AG04450 (cell line): ENCODE measurements at places on chromosomes 7 and 10.

GRCh38 chr7:98548971-98549370 lies 68.1 kb upstream of the NPTX2 start:
- DNase-seq = no peak

GRCh38 chr7:132757783-132758182 lies 181.5 kb upstream of the PLXNA4 start:
- DNase-seq = no peak

- DNase-seq = no peak
Measured at GRCh38 chr7:127973832-127974231, 57.4 kb downstream of the LRRC4 start.

DNA sequence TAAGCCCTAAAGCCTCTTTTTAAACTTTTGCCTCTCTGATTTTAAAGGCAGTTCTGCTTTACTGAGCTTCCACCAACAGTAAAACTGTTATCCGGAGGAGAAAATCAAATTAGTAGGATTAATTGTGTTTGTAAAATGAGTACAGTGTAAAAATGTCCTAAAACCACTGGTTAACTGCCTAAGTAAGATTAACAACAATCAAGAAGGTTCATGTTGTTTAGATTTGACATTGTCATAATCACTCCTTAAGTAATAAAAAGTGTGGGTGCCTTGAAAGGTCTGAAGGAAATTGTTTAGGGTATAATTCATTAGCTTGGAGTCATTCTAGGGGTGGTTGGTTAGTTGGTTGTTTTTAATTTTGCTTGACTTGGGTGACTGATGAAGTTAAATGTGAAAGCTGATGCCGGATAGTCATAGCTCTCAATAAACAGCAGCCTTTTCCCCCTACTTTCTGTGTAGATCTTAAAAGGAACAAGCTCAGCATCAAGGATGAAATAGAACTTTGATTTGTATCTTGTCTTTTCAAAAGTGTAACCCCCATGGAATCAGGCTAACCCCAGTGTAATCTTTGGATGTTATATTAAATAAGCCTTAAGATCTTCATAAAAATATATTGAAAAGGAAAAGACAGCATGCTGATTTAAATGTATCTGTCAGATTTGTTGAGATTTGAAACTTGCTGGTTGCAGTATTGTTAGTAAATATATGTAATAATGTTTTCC lies 148.3 kb downstream of the ARID5B start:
- no peak for DNase-seq

GRCh38 chr10:43336641-43337318 lies 34.7 kb upstream of the FXYD4 start:
- no peak for DNase-seq

GRCh38 chr10:26310361-26310760 lies 93.8 kb downstream of the GAD2 start:
- no peak for DNase-seq

- no peak for DNase-seq
Measured at GRCh38 chr7:73521636-73522104, 423 bp downstream of the BAZ1B start.

DNA sequence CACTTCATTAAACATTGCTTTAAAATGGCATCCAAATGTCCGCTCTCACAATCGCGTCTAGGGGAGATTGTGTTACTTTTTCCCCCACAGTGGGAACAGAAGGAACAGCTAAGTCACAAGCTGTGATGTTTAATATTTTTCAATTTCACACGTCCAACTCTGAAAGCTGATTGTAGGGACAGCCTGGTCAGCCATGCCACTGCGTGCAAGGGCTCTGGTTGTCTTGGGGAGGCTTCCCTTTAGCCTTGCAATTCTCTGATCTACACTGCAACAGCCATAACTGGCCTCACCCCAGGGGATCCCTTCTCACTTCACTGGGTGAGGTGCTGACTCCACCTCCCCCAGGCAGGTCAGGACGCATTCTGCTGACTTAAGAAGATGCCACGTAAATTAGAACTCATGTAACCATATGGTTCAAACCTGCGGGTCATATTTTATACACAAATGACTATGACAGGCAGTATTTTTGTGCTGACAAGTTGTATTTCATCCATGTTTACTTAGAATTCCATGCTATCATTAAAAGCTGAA lies 425.2 kb upstream of the NFE2L3 start:
- no peak for DNase-seq

- DNase-seq = no peak
Measured at GRCh38 chr10:92832998-92833650, 15.2 kb upstream of the EXOC6 start.

DNA sequence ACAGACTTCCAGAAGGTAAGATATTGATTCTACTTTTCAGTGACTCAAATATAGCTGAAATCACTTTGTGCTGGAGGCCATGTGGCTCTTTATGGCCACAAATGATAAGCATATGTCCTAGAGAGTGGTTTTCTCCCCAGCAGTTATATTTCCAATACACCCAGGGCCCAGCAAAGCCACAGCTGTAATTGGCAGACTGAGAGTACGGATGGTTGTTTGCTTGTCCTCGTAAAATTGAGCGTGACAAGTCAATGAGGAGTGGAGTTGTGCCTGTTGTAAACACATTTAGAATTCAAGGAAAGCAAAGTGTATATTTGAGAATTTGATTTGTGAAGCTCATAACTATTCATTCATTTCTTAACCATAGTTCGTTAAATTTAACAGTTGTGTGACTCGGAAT lies 201.8 kb downstream of the LHFPL3 start:
- DNase-seq = no peak

DNA sequence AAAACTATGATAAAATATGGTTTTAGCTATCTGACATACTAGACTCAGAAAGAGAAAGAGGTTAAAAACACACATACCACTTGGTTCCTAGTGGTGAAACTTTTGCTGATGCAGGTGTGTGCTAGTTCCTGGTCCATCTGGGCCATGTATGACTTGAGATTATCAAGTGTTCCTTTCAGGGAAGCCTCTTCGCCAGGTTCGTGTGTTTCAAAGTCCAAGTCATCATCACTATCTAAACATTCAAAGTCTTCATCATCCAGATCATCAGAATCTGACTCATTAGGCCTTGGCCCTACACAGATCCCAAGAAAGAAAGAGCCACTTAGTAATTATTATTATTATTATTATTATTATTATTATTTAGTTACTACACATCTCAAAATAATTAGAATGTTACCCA lies 26.4 kb downstream of the NUDT13 start:
- DNase-seq = no peak

DNA sequence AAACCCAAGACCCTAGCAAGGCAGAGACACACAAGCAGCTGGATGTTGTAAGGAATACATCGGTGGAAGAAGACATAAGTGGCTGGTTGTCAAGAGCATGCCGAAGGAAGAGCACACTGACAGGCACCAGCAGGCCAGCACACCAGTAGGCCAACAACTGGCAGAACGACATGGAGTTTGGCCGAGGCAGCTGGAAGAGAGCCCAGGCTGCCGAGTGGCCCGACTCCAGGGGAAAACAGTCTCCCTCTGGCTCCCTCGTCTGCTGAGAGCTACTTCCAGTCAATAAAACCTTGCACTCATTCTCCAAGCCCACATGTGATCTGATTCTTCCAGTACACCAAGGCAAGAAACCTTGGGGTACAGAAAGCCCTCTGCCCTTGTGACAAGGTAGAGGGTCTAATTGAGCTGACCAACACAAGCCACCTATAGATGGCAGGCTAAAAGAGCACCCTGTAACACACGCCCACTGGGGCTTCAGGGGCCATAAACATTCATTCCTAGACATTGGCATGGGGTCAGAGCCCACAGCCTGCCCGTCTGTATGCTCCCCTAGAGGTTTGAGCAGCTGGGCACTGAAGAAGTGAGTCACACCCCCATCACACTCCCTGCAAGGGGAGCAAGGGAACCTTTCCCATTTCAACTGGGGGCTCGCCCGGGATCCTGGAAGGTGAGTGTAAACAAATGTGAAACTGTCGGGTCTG lies 14.7 kb upstream of the TNS3 start:
- no peak for DNase-seq

DNA sequence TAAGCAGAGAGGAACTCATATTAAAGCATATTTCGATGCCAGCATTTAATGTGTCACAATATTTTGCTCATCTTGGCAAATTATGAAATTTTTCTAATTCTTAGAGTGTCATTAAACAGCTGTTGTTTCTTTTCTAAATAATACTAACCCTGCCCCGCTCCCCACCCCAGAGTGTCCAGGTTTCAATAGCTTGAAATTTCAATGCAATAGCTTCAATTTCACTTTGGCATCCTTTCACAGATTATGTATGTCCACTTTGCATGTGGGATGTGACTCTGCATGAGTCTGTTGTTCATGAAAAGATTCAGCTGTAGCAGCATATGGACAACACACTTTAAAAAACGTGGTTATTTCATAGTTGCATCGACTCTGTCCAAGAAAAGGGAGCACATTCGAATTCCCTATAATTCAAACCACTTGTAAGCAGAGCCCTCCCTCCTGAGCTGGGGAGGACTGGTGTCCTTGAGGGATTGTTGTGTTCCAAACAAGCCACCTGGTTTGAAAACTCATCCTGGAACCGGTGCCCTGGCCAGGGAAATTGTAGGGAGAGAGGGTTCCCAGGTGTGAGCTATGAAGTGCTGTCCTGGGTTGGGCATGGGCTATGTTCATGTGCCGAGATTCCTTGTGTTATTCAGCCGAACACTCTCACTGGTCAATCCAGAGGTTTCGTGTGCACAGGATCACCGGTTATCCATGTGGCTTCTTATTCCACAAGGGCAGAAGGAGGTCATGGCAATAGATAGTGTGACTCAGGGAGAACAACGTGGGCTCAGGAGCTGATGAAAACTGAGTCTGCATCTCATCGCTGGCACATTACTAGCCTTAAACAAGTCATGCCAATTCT lies 64.6 kb upstream of the CREB5 start:
- DNase-seq = peak; percentile 55

GRCh38 chr10:24408365-24408764 lies 199.4 kb downstream of the KIAA1217 start:
- DNase-seq = no peak

GRCh38 chr7:69696054-69696591 lies 97.8 kb downstream of the AUTS2 start:
- DNase-seq = no peak

DNA sequence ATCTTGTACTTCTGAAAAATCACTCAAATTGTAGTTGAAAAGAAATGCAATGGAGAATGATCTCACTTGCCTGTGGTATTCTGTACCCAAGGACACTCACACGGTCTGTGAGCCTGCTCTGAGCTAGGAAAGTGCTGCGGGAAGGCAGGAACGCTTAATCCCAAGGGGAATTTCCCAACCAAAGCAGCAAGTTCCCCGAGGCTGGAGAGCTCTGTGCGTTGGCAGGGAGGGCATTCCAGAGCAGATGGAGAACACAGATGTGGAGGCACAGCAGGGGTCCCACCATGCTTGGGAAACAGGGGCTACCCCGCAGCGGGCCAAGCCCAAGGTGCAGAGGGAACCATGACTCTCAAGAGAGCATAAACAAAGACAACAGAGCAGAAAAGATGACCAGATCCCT lies 13.6 kb downstream of the SVIL start:
- DNase-seq = no peak

DNA sequence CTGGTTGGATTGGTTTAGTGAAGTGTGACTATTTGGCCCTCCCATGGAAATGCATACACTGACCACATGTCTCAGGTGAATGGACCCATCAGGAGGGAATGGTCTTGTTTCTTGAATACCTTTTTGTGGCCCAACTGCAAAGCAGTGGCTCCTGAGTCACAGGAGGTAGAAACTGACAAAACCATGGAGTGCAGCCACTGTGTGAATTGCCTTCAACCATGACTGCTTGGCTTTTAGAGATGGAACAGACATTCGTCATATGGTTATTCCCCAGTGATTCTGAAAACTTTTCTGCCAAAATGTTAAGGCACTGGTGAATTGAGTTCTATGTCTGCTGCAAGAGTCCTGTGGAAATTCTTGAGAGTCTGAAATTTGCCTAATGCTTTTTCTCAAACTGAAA lies 64.7 kb downstream of the CDK14 start:
- DNase-seq = no peak

- DNase-seq = no peak
Measured at GRCh38 chr10:99673492-99673891, 14.2 kb downstream of the ENTPD7 start.

DNA sequence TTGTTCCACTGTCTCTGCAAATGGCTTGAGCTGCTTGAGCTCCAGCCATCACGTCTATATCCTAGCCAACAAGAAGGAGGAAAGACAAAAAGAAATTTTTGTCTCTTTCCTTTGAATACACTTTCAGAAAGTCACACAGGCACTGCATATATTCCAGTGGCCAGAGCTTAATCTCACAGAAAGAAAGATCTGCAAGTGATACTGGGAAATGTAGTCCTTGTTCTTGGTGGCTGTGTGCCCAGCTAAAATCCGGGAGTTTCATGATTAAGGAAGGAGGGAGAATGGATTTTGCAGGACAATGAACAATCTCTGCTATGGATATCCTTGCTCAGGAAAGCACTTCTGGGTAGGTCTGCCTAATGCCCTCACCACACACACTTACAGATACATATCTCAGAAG lies 19.5 kb upstream of the DLG5 start:
- no peak for DNase-seq

DNA sequence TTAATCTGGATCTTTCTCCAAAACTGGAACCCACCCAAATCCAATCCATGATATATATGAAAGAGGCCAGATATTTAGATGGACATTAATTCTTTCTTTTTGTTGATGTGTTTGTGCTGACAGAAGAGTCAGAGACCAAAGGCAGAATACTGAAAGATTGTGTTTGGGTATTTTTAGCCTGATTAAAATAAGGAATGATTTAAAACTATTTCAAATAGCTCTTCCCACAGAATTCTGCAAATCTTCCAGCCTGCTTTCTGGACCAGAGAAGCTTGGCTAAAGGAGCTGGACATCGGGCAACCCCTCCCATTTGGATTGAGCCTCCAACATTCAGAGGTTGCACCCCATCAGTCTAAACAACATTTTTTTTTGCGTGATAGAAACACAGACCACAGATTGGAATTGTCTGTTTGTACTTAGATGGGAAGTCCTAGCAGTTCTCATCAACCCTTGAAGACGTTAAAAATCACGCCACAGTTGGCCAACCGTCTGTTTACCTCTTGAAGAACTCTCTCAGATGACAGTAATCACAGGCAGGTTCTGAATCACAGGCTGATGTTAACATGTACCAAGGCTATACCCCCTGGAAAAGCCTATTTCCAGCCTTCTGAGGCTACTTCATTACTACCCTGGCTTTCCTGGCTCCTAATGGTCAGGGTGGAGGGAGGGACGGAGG lies 155.2 kb upstream of the NRP1 start:
- no peak for DNase-seq

DNA sequence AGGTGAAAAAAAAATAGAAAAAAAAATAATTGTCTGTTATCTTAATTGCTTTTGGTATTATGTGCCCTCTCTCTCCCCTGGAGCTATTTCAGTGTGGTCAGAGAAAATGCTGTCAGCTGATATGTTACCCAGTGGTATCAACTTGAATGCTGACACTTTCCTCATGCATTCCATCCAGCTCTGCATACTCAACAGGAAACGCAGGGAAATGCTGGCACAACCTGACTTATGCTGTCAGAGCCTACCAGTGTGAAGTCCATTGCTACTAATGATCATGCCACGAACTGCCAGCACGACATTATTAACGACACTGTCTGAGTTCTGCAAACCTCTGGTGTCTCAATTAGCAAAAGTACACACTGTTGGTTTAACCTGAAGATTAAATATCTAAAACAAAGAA lies 182.8 kb downstream of the ZWINT start:
- no peak for DNase-seq

GRCh38 chr10:24501056-24501711 lies 222.5 kb downstream of the ARHGAP21 start:
- no peak for DNase-seq
